NCI-H1930 (cell line): ENCODE measurements at places on chromosomes 3 and 15.
A peak's percentile ranks its signal among the peaks of the same experiment; 100 is the strongest.

DNA sequence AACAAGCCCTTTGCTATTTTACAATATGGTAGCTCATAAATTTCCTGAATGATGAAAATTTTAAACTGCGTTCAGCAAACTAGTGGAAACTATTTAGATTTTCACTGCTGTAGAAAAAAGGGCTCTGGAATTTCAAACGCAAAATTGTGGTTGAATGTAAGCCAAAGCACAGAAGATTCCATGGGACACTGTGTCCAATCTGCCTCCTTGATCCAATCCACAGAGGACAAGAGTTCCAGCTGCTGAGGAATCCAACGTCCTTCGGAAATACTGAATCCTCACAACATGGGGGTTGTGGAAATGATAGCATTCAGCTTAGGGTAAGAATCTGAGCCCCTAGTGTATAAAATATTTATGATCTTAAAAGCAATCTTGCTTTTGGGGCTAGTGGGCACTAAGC is 161.0 kb downstream of the PLD1 start:
- no peak for DNase-seq

DNA sequence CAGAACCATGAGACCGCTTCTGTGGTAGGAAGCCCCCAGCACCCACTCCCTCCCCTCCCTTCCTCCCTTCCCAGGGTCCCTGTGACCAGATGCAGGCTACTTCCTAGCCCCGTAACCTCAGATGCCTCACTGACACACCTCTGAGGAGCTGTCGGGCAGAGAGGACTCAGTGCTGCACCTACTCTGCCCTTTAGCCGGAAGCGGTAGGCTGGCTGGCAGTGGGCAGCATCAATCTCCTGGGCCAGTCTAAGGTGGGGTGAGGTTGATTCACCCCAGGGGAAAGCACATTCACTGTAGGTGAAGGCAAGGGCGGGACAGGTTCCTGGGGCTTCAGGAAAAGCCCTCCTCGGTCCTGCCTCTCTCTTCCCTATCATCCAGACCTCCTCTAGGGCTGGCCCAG is 19.1 kb downstream of the CSRNP1 start:
- no peak for DNase-seq

DNA sequence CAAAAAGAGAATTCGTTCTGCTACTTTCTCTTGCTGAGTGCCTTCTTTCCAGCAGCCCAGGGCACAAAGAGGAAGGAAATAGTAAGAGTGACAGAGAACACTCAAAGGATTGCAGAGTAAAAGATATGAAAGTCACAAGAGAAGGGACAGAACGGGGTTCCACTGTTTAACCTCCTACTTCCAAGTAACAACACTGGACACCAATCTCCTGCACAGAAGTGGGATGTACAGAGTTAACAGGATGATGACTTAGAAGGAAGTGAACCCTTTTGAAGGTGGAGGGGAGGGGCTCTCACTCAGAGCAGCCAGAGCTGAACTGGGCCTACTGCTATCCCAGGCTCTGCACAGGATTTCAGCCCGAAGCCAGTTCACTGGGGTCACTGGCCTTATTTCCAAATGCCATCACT is 130.1 kb upstream of the PRICKLE2 start:
- no peak for DNase-seq

- no peak for DNase-seq
Measured at GRCh38 chr3:134249296-134249841, 1.3 kb downstream of the RYK start.

- no peak for DNase-seq
Measured at GRCh38 chr3:129263161-129263910, 13.9 kb downstream of the COPG1 start.

- no peak for DNase-seq
Measured at GRCh38 chr3:38957296-38957695, 94.4 kb downstream of the SCN11A start.

DNA sequence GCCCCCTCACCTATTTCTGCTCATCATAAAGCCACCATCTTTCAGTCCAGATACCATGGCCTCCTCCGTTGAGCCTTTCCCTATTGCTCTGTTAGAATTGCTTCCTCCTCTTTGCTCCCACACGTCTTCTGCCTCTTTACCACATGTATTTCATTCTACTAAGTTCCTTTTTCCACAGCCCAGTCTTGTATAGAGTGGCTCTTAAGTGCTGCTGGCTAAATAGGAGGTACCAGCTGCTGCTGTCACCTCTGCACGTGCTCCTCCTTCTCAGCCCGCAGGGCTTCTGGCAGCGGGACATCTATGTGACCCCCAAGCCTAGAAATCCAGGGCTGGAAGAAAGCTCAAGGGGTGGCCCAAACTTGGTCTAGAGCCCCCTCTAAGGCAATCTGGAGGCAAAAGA is 38.8 kb upstream of the PLXND1 start:
- no peak for DNase-seq

GRCh38 chr3:131361464-131362421 is 19.8 kb upstream of the NUDT16 start:
- DNase-seq = peak; percentile 48

DNA sequence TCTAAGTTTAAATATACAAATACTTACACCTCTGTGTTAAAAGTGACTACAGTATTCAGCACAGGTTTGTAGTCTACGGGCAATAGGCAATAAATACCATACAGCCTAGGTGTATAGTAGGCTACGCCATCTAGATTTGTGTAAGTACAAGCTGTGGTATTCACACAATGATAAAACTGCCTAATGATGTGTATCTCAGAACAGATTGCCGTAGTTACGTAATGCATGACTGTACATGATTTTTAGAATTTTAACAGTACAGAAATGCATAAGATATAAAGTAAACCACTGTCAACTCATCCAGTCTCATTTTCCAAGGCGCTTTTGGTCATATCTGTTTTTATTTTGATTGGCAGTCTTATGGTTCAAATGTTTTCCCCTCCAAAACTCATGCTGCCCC is 365.7 kb downstream of the CTNNB1 start:
- DNase-seq = no peak
